ENCODE measurements at places on chromosomes 13 and 19. TPM values are rescaled to one million over a fixed set of nuclear protein-coding genes. Genes with fewer than 3 reads are reported as not detected.

Gene CD177
- total RNA-seq = 0.26 TPM

Gene NLRP9
- not detected for total RNA-seq

Gene AMER2
- not detected for total RNA-seq

DNA sequence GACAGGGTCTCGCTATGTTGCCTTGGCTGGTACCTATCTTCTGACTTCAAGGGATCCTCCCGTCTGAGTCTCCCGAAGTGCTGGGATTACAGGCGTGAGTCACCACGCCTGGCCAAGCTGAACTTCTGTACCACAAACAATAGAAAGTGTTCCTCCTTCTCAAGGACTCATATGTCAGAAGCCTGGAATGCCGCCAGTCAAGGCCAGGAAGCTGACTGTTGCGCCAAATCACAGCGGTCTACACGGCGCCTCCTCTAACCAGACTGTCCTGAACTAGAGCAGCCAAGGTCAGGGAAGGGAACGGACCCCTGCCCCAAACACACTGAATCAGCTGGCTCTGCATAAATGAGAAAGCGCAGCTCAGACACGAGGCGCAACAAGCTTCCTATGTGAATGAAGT is 14.6 kb downstream of the RAB20 start:
- DNase-seq = peak; percentile 92
